GM23338 (cell line): ENCODE measurements at places on chromosomes 7 and 10.

GRCh38 chr10:110803830-110804338 is 67.8 kb upstream of the PDCD4 start:
- no peak overlapping the region for H3K27ac ChIP-seq
- H3K4me1 ChIP-seq: no peaks in the 10 kb centered on the region
- no peaks in the 10 kb centered on the region for H3K36me3 ChIP-seq
- no peaks in the 10 kb centered on the region for H3K27me3 ChIP-seq
- no peak overlapping the region for H3K4me3 ChIP-seq

GRCh38 chr10:75987616-75988015 is 556.2 kb downstream of the LRMDA start:
- H3K27ac ChIP-seq: no peak overlapping the region
- DNase-seq: no peak
- no peaks in the 10 kb centered on the region for H3K36me3 ChIP-seq

GRCh38 chr7:138663725-138664710 is 37.1 kb downstream of the SVOPL start:
- peaks cover 60% of the 10 kb centered on the region for H3K4me1 ChIP-seq
- 0 out of 2 replicates have a peak overlapping the region, but pooled peaks have one; percentile 2 for H3K27ac ChIP-seq
- no peaks in the 10 kb centered on the region for H3K36me3 ChIP-seq
- no peaks in the 10 kb centered on the region for H3K27me3 ChIP-seq
- H3K4me3 ChIP-seq: peak overlapping the region; percentile 65

GRCh38 chr7:140310337-140311002 is 87.9 kb downstream of the SLC37A3 start:
- no peak for DNase-seq
- H3K27me3 ChIP-seq: no peaks in the 10 kb centered on the region
- no peak overlapping the region for H3K27ac ChIP-seq
- H3K36me3 ChIP-seq: no peaks in the 10 kb centered on the region; the same call in 1 of the 2 replicates

- H3K36me3 ChIP-seq: no peaks in the 10 kb centered on the region
- no peak for DNase-seq
- H3K4me1 ChIP-seq: peaks cover 27% of the 10 kb centered on the region
- no peaks in the 10 kb centered on the region for H3K27me3 ChIP-seq
- no peak overlapping the region for H3K4me3 ChIP-seq
- no peak overlapping the region for H3K27ac ChIP-seq
Measured at GRCh38 chr7:38199154-38199553, 21.1 kb downstream of the STARD3NL start.
